ENCODE measurements at places on chromosomes 6 and 20. TPM values are rescaled to one million over a fixed set of nuclear protein-coding genes. Genes with fewer than 3 reads are reported as not detected.

GABRR1 gene
- not detected for total RNA-seq

TSPYL1 gene
- 42.3 TPM for total RNA-seq

MOXD1 gene
- total RNA-seq = 207 TPM

PFDN6 gene
- 136 TPM for total RNA-seq

SCUBE3 gene
- total RNA-seq = not detected

ME1 gene
- total RNA-seq = 11.6 TPM

DNA sequence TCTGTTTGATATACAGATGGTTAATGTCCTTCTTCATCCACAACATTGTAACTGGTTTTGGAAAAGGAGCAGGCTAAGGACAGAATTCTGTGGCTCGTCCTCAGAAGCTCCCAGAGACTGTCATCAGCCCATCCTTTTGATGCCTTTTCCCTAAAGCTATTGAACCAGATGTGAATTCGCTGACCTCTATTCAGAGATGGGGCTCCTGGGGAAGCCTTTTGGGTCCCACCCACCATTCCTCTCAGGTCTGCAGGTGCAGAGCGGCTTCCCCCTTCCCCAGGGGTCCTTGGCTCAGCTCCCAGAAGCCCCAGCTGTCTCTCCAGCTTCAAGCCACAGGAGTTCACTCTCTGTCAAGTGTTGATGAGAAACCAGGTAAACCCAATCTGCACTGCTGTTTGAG, 191.7 kb downstream of the SMOC2 start:
- DNase-seq = no peak

DNA sequence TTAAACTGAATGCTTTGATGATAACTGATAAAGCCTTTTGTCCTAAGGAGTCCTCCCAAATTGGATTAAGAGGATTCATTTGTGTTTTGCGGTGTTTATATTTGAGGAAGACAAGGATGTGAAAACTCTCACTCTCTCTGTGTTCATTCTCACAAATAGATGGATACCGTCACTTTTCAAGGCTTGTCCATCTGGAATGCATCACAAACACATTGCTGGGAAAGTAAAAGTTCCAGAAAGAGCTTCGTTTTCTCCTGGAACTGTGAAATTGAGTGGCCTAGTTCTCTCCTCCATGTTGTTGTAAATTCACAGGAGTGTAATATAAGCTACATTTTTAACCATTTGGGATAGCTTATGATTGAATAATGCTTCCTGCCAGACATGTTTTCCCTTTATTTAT, 581.6 kb upstream of the FLRT3 start:
- no peak for DNase-seq

GRCh38 chr20:61759286-61760065, 306.2 kb downstream of the TAF4 start:
- no peak for DNase-seq

DNA sequence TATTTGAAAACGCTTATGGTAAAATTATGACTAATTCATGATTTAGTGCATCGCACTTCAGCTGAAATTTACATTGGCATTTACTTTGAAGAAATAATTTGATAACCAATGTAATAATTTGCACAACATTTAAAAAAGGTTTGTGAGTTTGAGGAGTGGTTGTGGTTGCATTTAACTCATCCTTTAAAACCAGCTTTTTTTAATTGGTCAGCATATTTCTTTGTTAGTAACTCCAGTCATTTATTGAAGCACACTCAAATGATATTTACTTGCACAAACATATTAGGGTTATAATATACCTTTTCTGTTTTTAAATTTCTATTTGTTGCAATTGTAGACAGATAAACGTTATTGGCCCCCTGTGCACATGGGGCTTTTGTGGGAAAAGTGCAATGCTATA, 78.1 kb upstream of the AHI1 start:
- no peak for DNase-seq

- no peak for DNase-seq
Measured at GRCh38 chr6:37054580-37054979, 49.1 kb downstream of the FGD2 start.

GRCh38 chr20:53990768-53991450, 79.5 kb downstream of the BCAS1 start:
- no peak for DNase-seq

- DNase-seq = no peak
Measured at GRCh38 chr6:88616380-88616779, 347.0 kb downstream of the RNGTT start.

DNA sequence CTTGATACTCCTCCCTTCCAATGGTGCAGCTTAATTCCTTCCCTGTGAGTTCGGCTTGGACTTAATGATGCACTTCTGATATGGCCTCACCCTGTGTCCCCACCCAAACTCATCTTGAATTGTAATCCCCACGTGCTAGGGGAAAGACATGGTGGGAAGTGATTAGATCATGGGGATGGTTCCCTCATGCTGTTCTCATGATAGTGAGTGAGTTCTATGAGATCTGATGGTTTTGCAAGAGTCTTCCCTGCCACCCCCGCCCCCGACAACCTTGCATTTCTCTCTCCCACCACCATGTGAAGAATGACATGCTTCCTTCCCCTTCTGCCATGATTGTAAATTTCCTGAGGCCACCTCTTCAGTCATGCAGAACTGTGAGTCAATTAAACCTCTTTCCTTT, 50.3 kb upstream of the HLA-G start:
- DNase-seq = no peak

GRCh38 chr6:49911252-49911651, 44.9 kb upstream of the CRISP1 start:
- no peak for DNase-seq

GRCh38 chr6:122677406-122677805, 67.2 kb downstream of the PKIB start:
- no peak for DNase-seq

DNA sequence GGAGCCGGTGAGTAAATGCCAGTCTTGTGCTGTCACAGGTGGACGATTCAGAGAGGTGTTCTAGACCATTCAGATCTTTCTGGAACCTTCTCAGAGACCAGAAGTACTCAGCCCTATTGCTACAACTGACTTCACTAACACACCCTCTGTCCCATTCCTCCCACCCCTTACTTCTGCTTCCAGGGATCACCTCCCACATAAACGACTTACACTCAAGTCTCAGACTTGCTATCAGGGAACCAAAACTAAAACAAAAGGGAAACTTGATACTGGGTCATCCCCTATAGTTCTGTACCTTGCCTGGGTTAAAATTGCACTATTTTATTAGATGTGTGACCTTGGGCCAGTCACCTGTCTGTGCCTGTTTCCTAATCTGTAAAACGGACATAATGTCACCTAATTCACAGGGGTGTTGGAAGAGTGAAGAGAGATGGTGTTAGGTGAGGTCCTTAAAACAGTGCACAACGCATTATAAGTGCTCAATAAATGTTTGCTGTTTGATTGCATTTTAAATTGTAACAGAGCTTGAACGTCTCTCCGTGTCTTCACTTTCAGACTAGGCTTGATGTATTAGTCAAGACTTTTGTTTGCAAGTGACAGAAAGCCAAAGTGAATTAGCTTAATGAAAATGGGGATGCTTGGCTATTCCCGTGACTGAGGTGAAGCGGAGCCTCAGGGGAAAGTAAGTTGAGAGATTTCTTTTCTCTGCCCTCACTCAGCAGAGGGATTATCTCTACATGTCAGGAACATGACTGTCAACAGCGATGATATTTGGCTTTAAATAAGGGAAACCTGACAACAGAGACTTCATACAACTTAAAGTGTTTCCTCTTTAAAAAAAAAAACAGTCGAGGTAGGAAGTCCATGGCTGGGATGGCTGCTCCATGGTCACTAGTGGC, 3.0 kb upstream of the SRXN1 start:
- no peak for DNase-seq

Measured in M059J (cell line).